ENCODE measurements at places on chromosomes 11 and 22. TPM values are rescaled to one million over a fixed set of nuclear protein-coding genes. Genes with fewer than 3 reads are reported as not detected.

The TEX12 gene
- 0.12 TPM for polyA plus RNA-seq

The CFAP300 gene
- polyA plus RNA-seq: 0.87 TPM

The HSPB2 gene
- 0.55 TPM for polyA plus RNA-seq

The KDM4D gene
- polyA plus RNA-seq: 1.1 TPM

The PLXNB2 gene
- polyA plus RNA-seq: 220 TPM

The MS4A6E gene
- polyA plus RNA-seq: not detected

The ASRGL1 gene
- polyA plus RNA-seq: 1.0 TPM

The KIAA1671 gene
- not detected for polyA plus RNA-seq

The UPK2 gene
- polyA plus RNA-seq: 0.39 TPM

The CNTF gene
- polyA plus RNA-seq: 1.1 TPM

The TOMT gene
- not detected for polyA plus RNA-seq

The LMO1 gene
- polyA plus RNA-seq: not detected

The FDX1 gene
- 4.8 TPM for polyA plus RNA-seq

The CARS1 gene
- polyA plus RNA-seq: 72.7 TPM

The ARHGAP20 gene
- 1.2 TPM for polyA plus RNA-seq

The C11orf42 gene
- polyA plus RNA-seq: not detected

The ENTHD1 gene
- polyA plus RNA-seq: not detected

The MPST gene
- 43.0 TPM for polyA plus RNA-seq

The TRIM49 gene
- polyA plus RNA-seq: not detected

The SWAP70 gene
- 15.5 TPM for polyA plus RNA-seq

The ALX4 gene
- polyA plus RNA-seq: not detected

The CPT1B gene
- polyA plus RNA-seq: 2.1 TPM

The RNASEH2C gene
- polyA plus RNA-seq: 34.8 TPM

The OR8A1 gene
- not detected for polyA plus RNA-seq

Measured in IMR-90 (cell line).